ENCODE measurements at places on chromosomes 16 and 17.

DNA sequence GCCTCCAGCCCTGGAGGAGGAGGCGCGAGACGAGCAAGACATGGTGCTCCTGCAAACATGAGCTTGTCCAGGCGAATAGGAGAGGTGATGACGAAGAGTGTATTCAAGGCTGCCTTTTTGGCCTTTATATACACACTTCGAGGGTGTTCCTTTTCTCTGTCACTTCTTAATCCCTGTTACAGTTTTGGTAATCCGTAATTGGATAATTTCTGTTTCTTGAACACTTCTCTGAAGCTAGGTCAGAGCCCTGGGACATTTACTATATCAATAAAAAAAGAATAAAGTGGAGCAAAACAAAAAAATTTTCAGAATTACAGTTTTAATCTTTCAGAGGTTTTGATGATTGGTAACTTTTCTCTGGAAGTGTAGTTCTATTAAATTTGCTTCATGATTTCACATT is at the start of gene KRT24:
Gene KRT24 (minus strand): TSS at position 101 of the 400 bp plus-strand sequence. CDS start 59 bp downstream, at position 42.
- no peak for DNase-seq

- no peak for DNase-seq
Observed at GRCh38 chr17:7755095-7755890, 37.7 kb downstream of the DNAH2 start.

- peak; percentile 10 for DNase-seq
Observed at GRCh38 chr17:18960803-18961511, 9.0 kb downstream of the SLC5A10 start.

- no peak for DNase-seq
Observed at GRCh38 chr16:57616876-57617275, 11.6 kb upstream of the ADGRG1 start.

DNA sequence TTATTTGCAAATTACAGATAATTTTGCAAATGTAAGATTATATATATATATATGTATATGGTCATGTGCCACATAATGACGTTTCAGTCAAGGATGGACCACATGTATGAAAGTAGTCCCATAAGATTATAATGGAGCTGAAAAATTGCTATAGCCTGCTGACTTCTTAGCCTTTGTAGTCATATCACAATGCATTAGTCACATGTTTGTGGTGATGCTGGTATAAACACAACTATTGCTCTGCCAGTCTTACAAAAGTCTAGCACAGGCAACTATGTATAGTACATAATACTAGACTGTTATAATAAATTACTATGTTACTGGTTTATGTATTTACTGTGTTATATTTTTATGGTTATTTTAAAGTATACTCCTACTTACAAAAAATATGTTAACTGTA is 444.3 kb downstream of the KCNJ2 start:
- no peak for DNase-seq

GRCh38 chr17:7213895-7214299 is 5.7 kb downstream of the DLG4 start:
- peak; percentile 56 for DNase-seq

DNA sequence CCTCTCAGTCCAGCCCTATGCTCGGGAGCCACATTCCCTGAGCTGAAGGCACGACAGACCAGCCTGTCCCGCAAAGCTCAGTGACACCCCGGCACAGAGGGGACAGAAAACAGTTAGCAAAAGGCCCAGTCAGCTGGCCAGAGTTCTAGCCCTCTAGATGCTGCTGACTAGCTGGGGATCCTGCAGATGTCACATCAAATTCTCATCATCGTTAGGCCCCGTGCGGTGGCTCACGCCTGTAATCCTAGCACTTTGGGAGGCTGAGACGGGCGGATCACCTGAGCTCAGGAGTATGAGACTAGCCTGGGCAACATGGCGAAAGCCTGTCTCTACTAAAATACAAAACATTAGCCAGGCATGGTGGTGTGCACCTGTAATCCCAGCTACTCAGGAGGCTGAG is 17.2 kb downstream of the UBE2O start:
- no peak for DNase-seq

GRCh38 chr16:80161799-80162739 is 378.7 kb upstream of the DYNLRB2 start:
- no peak for DNase-seq

GRCh38 chr16:67027046-67027445 is 1.9 kb upstream of the CBFB start:
- DNase-seq, result no peak

DNA sequence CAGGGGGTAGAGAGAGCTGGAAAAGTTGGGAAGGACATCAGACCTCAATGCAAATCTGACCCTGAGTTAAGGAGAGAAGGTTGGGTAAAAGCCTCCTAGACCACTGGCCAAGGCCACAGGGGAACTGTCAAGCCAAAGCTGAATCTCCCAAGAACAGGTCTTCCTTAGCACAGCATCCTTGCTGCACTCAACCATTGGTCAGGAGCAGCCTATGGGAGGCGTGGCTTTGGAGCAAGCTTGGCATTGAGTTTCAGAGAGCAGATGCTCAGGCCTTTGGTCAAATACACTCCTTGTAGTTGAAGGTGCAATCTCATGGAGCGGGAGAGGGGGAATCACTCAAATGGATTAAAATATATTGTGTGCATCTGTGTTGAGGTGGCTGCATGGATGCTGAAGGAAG is 21.8 kb downstream of the SOX9 start:
- no peak for DNase-seq

DNA sequence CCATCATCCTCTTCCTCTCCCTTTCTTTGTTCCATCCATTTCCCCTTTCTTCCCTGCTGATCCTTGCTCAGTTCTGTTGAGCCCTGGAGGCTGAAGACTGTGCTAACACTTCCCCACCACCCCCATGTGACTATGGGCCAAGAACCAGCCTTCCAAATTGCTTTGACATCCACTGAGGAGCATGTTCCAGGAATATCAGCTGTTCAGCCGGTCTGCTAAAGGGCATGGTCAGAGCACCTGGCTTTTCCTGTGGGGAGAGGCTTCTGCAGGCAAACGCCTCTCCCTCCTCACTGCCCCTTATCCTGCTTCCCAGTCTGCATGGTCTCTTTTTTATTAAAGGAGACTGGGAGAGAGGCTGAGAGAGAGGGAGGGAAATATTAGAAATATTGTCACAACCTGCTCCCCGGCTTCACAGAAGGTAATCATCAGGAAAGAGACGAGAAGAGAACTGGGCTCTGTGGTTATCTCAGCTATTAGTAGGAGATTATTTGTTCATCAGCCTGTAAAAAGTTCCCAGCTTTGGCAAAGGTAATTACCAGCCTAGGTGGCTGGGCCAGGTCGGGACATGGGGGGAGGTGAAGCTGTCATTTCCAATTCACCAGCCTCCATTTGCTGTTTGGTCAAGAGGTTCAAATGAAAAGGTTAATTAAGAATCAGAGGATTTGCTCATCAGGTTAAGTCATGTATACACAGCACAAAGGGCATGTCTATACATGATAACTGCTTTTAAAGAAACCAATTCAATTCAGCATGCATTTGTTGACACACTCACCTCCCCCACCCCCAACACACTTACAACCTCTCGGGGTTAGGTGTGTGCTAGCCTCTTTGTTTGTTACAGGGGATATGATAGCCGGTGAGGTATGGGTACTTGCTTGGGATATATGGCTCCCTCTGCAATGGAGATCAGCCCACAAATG is 83.7 kb upstream of the CRHR1 start:
- DNase-seq, result no peak

DNA sequence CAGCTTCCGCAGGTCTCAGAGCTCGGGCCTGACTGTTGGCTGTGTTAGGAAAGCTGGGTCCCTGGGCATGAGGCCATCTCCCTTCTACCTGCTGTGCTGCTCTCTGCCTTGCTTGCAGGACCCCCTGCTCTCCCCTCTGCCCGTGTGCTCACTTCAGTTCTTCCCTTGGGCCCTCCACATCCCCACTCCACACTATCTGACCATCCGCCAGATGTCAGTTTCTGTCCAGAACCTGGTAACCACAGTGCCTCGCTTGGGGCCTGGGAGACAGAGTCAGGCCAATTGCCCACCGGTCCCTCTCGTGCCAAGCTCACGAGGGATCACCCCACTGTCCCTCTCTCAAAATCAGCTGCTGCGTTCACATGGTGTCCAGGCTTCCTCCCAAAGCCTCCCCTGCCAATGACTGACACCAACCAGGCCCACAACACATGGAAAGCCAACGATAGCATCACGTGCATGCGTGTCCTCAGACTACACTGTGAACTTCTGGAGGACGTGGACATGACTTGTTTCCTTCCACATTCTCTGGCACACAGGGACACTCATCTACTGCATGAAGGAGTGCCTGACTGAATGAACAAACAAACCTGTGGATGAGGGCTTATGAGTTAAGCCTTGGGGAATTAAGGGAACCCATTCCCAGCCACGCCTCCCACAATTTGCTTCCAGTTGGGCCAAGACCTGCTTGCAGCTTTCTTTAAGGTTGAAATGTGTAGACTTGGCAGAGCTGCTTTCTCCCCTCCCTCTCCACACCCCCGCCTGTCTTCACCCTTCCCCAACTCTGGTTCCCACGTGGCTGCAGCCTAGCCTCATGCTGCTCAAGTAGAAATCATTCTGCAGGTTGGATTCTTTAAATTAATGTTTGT is 72.5 kb upstream of the ZNF423 start:
- DNase-seq, result no peak

DNA sequence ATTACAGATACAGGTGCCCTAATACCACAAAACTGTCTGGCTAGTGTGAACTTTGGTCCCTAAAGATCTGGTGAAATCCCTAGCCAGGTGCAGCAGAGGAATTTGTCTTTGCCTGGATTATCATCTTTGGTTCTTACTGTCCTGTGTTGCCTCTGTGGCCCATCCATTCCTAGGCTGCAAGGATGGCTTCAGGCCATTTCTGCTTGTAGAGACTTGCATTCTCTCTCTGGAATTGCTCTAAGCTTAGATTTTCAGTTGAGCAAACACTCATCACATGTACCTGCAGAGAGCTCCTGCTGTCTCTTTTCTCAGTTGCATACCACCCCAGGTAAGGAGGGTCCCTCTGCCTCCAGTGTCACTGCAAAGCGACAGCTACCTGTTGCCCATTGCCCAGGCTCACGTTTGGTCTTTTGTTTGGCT is 114.9 kb downstream of the PRKCA start:
- no peak for DNase-seq

- DNase-seq, result no peak
Observed at GRCh38 chr16:1613728-1614455, 1.7 kb downstream of the CRAMP1 start.

GRCh38 chr17:5225668-5226457 is 8.8 kb downstream of the SCIMP start:
- DNase-seq, result no peak

DNA sequence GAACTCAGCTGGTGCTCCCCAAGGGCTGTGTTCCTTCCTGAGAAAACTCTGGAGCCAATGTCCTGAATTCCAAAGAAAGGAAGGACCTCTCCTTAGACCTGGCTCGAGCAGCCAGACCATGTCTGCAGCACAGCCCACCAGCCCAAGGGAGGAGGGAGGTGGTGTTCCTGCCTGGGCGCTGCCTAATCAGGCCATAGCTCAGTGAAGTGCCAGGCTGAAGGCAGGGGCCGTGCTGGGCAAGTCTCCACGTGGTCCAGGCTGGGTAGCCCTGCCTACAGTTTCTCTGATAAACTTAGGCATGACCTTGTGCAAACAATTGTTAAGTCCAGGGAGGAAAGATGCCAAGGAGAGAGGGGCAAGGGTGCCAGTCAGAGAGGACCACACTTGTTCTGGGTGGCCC is 76.8 kb downstream of the MPRIP start:
- DNase-seq, result no peak

- no peak for DNase-seq
Observed at GRCh38 chr16:57956270-57956808, 14.6 kb downstream of the CNGB1 start.

GRCh38 chr17:80908776-80909175 is 82.9 kb upstream of the CHMP6 start:
- no peak for DNase-seq

- no peak for DNase-seq
Observed at GRCh38 chr16:13923703-13924298, 3.8 kb downstream of the ERCC4 start.

DNA sequence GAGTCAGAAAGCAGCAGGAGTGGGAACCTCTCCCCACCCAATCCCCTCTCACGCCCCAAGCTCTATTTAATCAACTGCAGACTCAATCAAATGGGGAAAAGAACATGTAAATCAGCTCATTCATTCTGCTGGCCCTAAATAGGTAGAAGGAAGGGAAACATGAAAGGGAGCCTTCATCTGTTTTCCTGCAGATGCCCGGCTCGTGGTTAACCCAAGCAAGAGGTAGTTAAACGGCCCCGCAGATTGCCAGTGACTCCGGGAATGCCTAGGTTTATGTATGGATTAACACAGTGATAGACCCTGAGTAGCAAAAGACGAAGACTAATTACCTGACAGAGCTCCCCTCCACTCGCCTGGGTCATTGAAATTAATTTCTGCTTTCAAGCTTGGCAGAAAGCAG is 542.0 kb downstream of the WWOX start:
- no peak for DNase-seq

DNA sequence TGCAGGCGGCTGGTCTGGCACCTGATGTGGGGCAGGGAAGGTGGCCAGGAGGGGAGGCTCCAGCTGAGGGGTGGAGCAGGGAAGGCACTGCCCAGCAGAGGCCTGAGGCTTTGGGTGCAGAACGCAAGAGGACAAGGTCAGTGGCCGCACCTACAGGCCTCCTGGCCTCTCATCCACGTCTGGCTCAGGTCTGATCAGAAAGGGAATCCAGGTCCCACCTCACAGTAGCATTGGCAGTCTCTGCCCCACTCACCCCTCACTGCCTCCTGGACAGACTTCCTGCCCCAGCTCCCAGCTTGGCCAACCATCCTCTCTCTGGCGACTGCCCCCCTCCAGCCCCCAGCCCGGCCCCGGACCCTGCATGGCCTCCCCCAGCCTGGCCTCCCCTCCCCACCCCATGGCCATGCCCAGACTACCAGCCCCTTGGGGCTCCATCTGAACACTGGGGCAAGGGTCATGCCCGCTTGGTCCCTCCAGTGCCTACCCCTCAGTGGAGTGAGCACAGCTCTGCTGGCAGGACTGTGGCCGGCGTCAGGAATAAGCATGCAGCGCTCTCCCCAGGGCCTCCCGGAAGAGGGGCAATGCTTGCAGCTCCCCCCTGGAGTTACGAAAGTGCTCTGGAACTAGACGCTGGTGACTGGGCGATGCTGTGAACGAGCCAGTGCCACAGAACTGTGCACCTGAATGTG is 4.6 kb downstream of the UTS2R start:
- DNase-seq, result no peak

DNA sequence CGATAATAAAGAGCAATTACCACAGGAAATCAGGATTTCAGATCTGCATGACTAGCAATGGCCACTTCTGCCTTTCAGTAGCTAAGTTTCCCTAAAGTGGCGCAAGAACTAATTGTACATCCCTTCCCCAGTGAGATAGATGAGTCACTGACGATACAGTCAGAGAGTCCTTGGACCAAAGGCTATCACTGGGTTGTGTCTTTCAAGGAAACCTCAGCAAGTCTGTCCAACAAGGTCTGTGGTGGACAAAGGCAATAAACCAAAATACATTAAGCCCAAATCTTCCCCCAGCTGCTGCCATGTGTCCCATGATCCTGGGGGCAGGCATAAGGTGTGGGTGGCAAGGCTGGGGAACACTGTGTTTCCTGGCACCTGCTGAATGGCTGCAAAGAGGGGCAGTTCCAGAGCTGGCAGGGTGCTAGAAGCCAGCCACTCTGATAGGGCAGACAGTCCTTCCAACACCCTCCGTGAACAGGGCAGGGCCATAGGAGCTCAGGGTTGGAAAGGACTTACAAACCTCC is 20.5 kb upstream of the MTMR4 start:
- no peak for DNase-seq
